A549 treated with AZD2906 at 1 μM for 4 hours (cell line): ENCODE measurements at places on chromosomes 5 and 9. TPM values are rescaled to one million over a fixed set of nuclear protein-coding genes. Genes with fewer than 3 reads are reported as not detected.

The AKNA gene
- total RNA-seq = 6.8 to 7.7 TPM (median 7.2 TPM) in 5 replicates

The EIF4E1B gene
- total RNA-seq = not detected in 5 replicates

The PANK3 gene
- 14.0 to 20.8 TPM (median 16.7 TPM) in 5 replicates for total RNA-seq

The PCDHB4 gene
- total RNA-seq = 0.03 to 0.12 TPM (median 0.06 TPM) in 5 replicates

The GAS1 gene
- 0.09 to 0.19 TPM (median 0.12 TPM) in 5 replicates for total RNA-seq

The NUP188 gene
- total RNA-seq = 37.8 to 45.1 TPM (median 42.4 TPM) in 5 replicates

The DMAC1 gene
- total RNA-seq = 20.3 to 84.3 TPM (median 73.9 TPM) in 5 replicates

The CDHR2 gene
- 0.06 to 0.29 TPM (median 0.15 TPM) in 5 replicates for total RNA-seq

The SOHLH1 gene
- total RNA-seq = 0.05 to 0.08 TPM (median 0.05 TPM) in 3 of 5 replicates, not detected in the others

The SUSD1 gene
- 13.2 to 16.4 TPM (median 13.3 TPM) in 5 replicates for total RNA-seq

The GABRA1 gene
- total RNA-seq = not detected in 5 replicates
